ENCODE measurements at places on chromosomes 16 and 17.

- DNase-seq: no peak
Measured at GRCh38 chr17:69064476-69064875, 3.7 kb upstream of the ABCA9 start.

DNA sequence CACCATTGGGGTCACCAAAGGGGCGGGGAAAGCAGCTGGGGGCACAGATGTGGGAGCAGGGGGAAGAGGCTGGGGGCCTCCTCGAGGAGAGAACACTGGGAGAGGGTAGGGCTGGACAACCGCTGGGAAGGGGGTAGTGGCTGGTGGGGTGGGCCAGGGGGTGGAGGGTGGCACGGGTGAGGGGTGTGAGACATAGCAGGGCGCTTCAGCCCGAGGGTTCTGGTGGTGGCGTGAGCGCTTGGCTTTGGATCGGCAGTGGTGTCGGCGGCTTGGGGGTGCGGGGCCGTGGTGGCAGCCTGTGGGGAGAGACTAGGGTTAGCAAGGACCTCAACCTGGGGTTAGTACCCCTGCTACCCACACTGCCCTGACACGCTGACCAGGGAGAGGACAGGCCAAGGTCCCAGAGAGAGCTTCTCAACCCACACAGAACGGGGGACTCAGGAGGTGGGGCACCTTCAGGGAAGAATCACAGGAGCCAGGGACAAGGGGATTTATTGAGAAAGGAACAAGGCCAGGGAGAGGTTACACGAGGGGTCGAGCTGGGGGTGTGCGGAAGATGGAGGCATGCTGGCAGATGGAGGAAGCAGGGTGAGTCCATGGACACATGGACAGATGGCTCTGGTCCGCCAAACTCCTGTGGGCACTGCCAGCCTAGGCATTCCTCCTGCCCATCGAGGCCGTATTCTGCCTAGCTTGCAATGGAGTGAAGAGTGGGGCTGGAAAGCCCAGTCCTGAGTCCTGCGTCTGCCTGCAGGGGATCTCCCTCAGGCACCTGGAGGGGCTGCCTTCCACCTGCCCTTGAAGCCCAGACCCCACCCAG, 8.4 kb downstream of the PER1 start:
- no peak for DNase-seq

- no peak for DNase-seq
Measured at GRCh38 chr16:78553268-78554039, 454.0 kb downstream of the WWOX start.

DNA sequence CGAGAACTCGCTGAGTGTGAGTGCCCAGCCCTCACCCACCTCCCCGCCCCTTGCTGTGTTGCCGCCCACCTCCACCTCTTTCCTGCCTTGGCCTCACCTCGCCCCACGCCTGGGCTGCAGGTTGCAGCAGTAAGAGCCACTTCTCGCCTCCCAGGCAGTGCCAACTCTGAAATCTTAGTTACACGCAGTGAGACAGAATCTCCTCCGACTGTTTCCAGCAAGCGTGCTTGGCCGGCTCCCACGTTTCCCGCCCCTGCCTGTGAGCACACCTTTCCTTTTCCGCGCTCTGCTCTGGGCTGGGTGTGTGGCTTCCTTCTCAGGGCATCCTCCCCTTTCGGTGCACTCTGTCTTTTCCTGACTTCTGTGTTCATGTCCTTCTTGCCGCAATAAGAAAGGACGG, 5.7 kb downstream of the ENGASE start:
- DNase-seq: no peak

GRCh38 chr17:53168413-53168812, 654.3 kb upstream of the KIF2B start:
- no peak for DNase-seq

GRCh38 chr16:87584271-87584670, 18.0 kb upstream of the JPH3 start:
- DNase-seq: no peak

DNA sequence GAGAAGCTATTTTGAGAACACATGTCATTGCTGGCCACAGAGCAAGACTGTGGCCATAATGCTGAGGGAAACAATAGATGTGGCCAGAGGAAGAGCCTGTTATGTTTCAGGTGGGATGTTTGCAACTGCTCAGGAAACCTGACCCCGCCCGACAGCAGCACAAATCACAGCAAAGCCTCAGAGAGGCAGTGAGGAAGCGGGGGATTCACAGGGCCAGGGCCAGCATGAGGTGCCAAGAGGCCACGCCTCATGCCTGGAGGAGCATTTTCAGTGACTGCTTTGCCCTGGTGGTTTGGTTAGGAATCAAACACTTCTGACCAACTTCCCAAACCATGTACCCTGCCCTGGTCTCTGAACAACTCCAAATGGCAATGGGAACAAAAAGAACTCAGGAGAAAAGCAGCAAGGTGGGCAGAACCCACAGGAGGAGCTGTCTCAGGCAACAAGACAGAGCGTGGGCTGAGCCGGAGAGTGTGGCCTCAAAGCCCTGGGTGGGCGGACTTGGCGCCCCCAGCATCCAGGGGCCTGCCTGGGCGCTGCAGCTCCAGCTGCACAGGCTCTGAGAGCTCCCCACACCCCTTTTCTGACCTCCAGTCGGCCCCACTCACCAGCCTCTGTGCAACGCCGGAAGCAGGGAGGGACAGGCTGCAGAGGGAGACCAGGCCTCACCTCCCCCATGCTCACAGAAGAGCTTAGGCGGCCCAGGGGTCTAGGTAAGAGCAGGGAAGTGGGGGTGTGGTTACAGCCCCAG, 20.6 kb downstream of the HIC1 start:
- DNase-seq: no peak

DNA sequence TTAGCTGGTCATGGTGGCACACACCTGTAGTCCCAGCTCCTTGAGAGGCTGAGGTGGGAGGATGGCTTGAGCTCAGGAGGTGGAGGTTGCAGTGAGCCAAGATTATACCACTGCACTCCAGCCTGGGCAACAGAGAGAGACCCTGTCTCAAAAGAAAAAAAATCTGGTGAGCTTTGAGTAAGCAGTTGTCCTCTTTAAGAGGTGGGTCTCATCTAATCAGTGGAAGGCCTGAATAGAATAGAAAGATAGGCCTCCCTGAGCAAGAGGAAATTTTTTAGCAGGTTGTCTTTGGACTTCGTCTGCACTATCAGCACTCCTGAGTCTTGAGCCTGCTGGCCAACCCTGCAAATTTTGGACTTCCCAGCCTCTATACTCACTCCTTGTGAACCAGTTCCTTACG, 266.0 kb upstream of the ZFHX3 start:
- no peak for DNase-seq

GRCh38 chr17:45003877-45004276, 35.8 kb upstream of the C1QL1 start:
- DNase-seq: no peak
